ENCODE measurements at places on chromosomes 1 and 21. TPM values are rescaled to one million over a fixed set of nuclear protein-coding genes. Genes with fewer than 3 reads are reported as not detected.

DNA sequence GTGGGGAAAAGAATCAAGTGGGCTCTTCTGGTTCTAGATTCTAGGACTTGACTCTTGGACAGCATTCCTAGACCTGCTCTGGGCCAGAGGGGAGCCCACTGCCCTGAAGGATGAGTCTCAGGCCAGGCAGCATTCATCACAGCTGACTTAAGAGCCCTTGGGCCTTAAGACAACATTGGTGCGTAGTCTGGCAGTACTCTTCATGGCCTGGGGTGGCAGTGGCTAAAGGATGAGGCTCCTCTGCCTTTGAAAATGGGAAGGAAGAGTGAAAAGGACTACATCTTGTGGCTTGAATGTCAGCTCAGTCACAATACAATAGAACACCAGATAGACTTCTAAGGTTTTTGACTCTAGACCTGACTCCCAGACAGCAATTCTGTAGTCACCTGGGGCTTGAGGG is 1415.1 kb upstream of the PRMT6 start:
- no peak for DNase-seq
- no peak overlapping the region for H3K27ac ChIP-seq
- H3K36me3 ChIP-seq: no peaks in the 10 kb centered on the region
- no peaks in the 10 kb centered on the region for H3K27me3 ChIP-seq
- no peaks in the 10 kb centered on the region for H3K4me1 ChIP-seq
- no peak overlapping the region for H3K4me3 ChIP-seq

DNA sequence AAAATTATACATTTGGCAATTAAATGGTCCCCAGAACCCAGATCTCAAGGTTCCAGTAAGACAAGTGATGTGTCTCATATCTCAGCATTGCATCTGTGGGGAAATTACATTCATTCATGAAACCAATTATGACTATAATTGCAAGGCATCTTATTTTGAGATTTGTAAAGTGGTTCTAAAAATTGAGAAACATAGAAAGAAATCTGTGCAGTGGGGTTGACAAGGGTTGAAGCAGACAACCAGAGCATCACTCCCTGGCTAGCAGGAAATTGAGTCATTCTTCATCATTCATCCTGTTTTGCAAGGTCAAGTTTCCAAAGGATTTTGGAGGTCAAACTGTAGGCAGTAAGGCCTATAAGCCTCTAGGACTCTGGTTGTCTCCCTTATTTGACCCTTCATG is 25.1 kb upstream of the MROH9 start:
- H3K27me3 ChIP-seq: no peaks in the 10 kb centered on the region
- no peak overlapping the region for H3K27ac ChIP-seq
- H3K4me3 ChIP-seq: no peak overlapping the region
- H3K4me1 ChIP-seq: no peaks in the 10 kb centered on the region
- DNase-seq: no peak

DNA sequence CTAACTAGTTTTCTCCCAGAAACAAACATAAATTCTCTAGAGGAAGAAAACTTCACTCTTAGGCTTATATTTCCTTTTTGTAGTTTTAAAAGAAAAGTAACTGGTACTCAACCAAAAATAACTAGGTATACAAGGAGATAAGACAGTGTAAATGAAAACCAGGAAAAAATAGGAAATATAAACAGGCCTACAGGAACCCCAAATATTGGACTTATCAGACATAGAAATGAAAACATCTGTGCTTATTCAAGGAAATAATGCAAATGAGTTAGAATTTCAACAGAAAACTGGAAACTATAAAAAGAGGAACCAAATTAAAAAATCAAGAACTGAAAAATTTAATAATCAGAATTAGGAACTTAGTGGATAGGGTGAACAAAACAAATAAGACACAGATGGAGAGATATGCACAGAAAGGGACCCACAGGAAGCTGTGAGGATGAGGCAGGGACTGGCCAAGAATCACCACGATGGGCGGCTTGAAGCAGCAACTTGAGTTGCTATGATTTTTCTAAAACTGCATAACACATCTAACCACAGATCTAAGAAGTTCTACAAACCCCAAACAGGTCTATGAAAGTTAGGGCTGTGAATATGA is 67.5 kb upstream of the ACTRT2 start:
- no peaks in the 10 kb centered on the region for H3K27me3 ChIP-seq
- no peak for DNase-seq
- H3K4me1 ChIP-seq: no peaks in the 10 kb centered on the region
- H3K36me3 ChIP-seq: no peaks in the 10 kb centered on the region

DNA sequence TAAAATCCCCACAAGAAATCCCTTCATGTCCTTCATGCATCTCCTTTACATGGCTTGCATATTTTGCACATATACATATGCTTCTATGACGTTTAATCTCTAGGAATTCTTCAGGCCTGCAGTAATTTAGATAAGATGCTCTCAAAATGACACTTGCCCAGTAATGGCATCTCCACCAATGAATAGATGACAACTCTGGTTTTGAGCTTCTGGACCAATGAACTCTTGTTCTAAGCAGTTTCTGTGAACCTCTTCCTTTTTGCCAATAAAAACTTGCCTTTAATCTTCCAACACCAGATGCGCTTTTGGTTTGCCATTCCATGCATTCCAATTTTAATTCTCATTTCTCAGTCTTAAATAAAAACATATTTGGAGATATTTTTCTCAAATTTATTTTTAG is 189.8 kb upstream of the OLFM3 start:
- H3K4me3 ChIP-seq: no peak overlapping the region
- H3K36me3 ChIP-seq: no peaks in the 10 kb centered on the region
- no peaks in the 10 kb centered on the region for H3K27me3 ChIP-seq

RIMS3 gene
- 2.5 TPM for total RNA-seq

S100A4 gene
- 205 TPM for total RNA-seq

OR10Z1 gene
- total RNA-seq: not detected

DNA sequence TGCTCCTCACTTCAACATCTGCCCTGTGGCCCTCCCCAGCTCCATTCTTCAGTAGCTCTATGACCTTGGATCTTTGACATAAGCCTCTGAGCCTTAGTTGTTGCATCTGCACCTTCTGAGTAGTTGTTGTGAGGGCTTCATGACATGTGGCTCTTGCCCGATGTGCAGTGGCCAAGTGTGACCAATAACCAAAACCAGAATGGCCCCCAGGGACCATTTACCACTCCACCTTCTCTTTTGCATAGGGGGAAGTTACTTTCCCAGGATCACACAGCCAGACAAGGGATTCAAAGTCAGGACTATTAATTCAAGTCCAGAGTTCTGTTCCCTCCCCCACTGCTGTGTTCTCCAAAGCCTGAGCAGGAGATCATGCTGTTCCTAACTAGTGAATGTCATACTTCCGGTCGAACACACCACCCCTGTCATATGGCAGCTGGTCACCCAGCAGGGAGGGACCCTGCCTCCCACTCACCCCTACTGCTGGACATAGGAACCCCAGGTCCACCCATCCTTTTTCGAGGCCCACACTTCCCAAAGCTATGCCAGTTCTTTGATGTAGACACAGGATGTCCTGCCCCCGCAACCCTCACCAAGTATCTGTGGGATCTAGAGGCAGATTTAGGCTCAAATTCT is 4.0 kb downstream of the FGR start:
- H3K36me3 ChIP-seq: no peaks in the 10 kb centered on the region
- peaks cover 88% of the 10 kb centered on the region for H3K4me1 ChIP-seq
- H3K4me3 ChIP-seq: no peak overlapping the region
- H3K27me3 ChIP-seq: no peaks in the 10 kb centered on the region

BMP8B gene
- 0.18 TPM for total RNA-seq

- H3K4me3 ChIP-seq: no peak overlapping the region
- no peak overlapping the region for H3K27ac ChIP-seq
- H3K36me3 ChIP-seq: no peaks in the 10 kb centered on the region
- no peak for DNase-seq
These were observed 24.2 kb upstream of the EYA3 start for GRCh38 chr1:28112388-28113241.

PTGFRN gene
- total RNA-seq: 68.7 TPM

- H3K36me3 ChIP-seq: no peaks in the 10 kb centered on the region
- H3K4me1 ChIP-seq: no peaks in the 10 kb centered on the region
- H3K4me3 ChIP-seq: no peak overlapping the region
- H3K27me3 ChIP-seq: peaks cover 90% of the 10 kb centered on the region
- no peak for DNase-seq
These were observed 7.3 kb upstream of the LGR6 start for GRCh38 chr1:202186327-202186726.

- H3K27me3 ChIP-seq: peaks cover 7% of the 10 kb centered on the region
- H3K36me3 ChIP-seq: no peaks in the 10 kb centered on the region
- no peak overlapping the region for H3K27ac ChIP-seq
- H3K4me3 ChIP-seq: no peak overlapping the region
- DNase-seq: no peak
- H3K4me1 ChIP-seq: peaks cover 20% of the 10 kb centered on the region
These were observed 2.4 kb upstream of the ELAPOR1 start for GRCh38 chr1:109111386-109112055.

KRTAP21-2 gene
- total RNA-seq: not detected

CAMK1G gene
- not detected for total RNA-seq

- no peaks in the 10 kb centered on the region for H3K36me3 ChIP-seq
- H3K4me3 ChIP-seq: no peak overlapping the region
- H3K27me3 ChIP-seq: no peaks in the 10 kb centered on the region
- H3K27ac ChIP-seq: no peak overlapping the region
These were observed 373.7 kb downstream of the SRGAP2C start for GRCh38 chr1:121558514-121558913.

COL16A1 gene
- total RNA-seq: 23.5 TPM
